ENCODE measurements at places on chromosomes 12 and 14. TPM values are rescaled to one million over a fixed set of nuclear protein-coding genes. Genes with fewer than 3 reads are reported as not detected.
A peak's percentile ranks its signal among the peaks of the same experiment; 100 is the strongest.

DNA sequence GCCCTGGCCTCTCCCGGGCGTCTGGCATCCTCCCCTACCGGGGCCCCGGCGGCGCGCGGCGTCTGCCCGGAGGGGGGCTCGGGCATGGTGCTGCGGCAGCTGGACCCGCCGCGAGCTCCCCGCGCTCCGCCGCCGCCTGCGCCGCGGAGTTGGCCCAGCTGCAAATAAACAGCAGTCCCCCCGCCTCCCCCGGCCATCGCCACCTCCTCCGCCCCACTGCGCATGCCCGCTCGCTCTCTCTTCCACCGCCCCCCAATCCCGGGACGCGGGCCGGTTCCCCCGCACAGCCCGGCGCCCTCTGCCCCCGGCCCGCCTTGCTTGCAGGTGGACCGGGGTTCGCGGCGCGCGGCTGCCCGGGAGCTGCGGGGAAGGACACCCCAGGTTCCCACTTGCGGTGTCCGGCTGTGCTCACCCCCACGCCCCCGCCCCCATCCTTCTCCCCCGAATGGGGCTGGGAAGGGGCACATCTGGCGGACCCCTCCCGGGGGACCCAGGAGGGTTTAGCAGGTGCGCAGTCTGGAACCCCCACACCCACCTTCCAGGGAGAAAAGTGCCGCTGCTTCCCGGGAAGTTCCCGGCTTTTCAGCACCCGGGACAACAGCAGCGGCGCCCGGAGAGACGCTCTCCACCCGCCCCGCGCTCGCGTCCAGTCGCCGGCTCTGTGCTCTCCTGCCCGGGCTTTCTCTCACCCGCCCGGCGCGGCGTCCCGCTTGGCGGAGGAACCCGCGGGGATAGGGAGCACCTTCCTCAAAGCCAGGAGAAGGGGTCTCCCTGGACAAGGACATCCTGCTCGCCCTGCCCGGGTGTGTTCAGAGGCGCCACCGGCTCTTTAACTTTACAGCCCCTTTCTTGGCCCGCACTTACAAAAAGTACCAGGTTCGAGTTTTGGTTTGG lies at the start of gene TMTC1:
TMTC1 (minus strand) TSS at position 170 of the 894 bp plus-strand sequence. CDS start 191 bp downstream, outside the sequence.
- DNase-seq, result peak; percentile 26
- H3K36me3 ChIP-seq, result no peaks in the 10 kb centered on the region
- peak within 1 kb of the TSS; percentile 46 for H3K4me3 ChIP-seq
- peaks cover 5% of the 10 kb centered on the region for H3K4me1 ChIP-seq
- H3K27me3 ChIP-seq, result peaks cover 48% of the 10 kb centered on the region

- no peaks in the 10 kb centered on the region for H3K36me3 ChIP-seq
- H3K4me3 ChIP-seq, result no peak overlapping the region
- H3K4me1 ChIP-seq, result peaks cover 57% of the 10 kb centered on the region
- no peak for DNase-seq
- peak overlapping the region; percentile 30 for H3K27ac ChIP-seq
Measured at GRCh38 chr12:5498076-5498475, 66.2 kb downstream of the NTF3 start.

GRCh38 chr14:82029038-82029437 lies 495.4 kb upstream of the SEL1L start:
- no peaks in the 10 kb centered on the region for H3K27me3 ChIP-seq
- no peak overlapping the region for H3K27ac ChIP-seq

CNTN1 gene
- 7.4 TPM for polyA plus RNA-seq

- H3K4me3 ChIP-seq, result no peak overlapping the region
- DNase-seq, result no peak
- H3K27ac ChIP-seq, result no peak overlapping the region
- H3K27me3 ChIP-seq, result no peaks in the 10 kb centered on the region
- H3K36me3 ChIP-seq, result peaks cover 33% of the 10 kb centered on the region
Measured at GRCh38 chr12:57697076-57697475, 3.1 kb downstream of the OS9 start.

E2F7 gene
- polyA plus RNA-seq, result 3.7 TPM

TAS2R13 gene
- 0.03 TPM for polyA plus RNA-seq

GRCh38 chr12:116266168-116266601 lies 11.3 kb downstream of the MED13L start:
- peaks cover 3% of the 10 kb centered on the region for H3K4me1 ChIP-seq
- no peak overlapping the region for H3K4me3 ChIP-seq
- H3K27ac ChIP-seq, result no peak overlapping the region
- no peaks in the 10 kb centered on the region for H3K36me3 ChIP-seq

C12orf56 gene
- polyA plus RNA-seq, result 0.22 TPM

IL31 gene
- not detected for polyA plus RNA-seq

DNA sequence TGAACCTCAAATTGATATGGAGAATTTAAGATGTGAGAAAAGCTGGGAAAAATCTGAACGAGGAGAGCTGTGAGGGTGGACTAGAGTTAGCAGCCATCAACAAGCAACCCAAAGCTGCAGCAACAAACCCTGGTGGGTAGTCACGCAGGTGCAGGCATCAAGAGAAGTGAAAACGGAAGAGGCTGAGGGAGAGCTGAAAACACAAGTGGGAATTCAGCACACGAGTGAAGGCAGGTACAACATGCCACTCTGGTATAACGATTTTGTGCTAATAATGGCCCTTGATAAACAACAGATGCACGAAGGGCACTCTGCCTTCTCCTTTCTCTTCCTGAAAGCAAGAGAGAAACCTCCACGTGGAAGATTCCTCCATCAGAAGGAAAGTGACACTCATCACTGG lies 11.5 kb downstream of the TCL1B start:
- H3K36me3 ChIP-seq, result no peaks in the 10 kb centered on the region
- no peaks in the 10 kb centered on the region for H3K4me1 ChIP-seq
- peaks cover 7% of the 10 kb centered on the region for H3K27me3 ChIP-seq
- DNase-seq, result no peak

GRCh38 chr14:75441728-75442127 lies 13.9 kb downstream of the JDP2 start:
- peaks cover 41% of the 10 kb centered on the region for H3K36me3 ChIP-seq
- no peak for DNase-seq
- H3K4me1 ChIP-seq, result peaks cover 4% of the 10 kb centered on the region
- no peak overlapping the region for H3K4me3 ChIP-seq
